SK-MEL-5 (cell line): ENCODE measurements at places on chromosomes 7 and 10.

DNA sequence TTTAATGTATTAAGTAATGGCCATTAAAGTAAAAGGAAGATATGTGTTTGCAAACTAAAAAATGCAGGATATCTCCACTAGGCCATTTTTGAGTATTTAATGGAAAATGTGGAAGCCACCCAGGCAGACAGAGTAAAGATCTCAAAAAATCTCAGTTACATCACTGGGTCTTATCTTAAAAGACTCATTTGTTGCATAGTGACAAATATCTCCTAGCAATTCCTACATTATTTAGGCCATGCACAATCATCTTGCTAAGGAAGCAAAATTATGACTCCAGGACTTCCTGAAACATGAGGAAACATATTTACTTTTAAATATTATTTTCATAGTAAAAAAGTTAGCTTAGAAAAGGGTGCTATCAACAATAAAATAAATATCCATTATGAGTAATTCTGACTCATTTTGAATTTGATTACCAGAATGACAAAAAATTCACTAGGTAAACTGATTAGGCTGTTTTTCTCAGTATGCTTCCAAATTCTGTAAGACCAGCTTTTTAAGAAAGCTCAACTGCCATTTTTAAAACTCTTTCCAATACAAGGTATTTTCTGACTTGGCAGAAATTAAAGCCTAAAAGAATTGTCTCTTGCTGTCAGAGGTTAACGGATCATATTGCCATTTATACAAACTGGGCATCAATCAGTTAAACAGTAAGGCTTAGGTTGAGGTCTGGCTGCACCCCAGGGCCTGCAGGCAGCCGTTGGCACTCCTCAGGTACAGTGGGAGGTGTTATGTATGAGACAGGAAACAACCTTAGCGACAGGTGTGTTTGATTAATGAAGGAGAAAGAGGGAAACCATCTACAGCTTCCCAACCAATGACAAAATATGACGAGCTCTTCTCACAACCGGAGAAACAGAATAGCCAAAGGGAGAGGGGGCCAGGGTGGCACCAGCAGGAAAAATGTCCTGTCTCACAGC is 31.8 kb downstream of the PCLO start:
- no peak for DNase-seq

GRCh38 chr10:76149602-76150138 is 718.2 kb downstream of the LRMDA start:
- no peak for DNase-seq

DNA sequence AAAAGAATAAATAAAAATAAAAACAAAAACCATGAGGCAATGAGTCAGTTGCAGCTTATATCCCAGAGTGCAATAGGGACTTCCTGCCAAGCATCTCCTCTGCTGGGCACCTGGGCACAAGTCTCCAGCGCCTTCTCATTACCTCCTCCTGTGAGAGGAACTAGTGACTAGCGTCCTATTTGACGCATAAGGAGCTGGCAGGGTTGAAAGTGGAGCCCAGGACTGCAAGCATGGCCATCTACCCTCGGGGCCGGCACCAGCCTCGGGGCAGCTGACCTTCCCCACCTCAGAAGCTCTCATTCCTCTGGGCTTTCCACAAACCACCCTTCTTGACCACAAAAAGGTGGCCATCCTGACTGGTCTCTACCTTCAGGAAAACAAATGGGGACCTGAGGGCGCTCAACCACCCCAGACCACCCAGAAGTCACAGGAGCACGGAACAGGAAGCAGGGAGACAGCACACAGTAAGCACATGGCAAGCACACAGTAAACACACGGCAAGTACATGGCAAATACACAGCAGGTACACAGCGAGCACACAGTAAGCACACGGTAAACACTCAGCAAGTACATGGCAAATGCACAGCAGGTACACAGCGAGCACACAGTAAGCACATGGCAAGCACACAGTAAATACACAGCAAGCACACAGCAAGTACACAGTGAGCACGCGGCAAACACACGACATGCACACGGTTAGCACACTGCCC is 19.1 kb downstream of the CTBP2 start:
- DNase-seq: no peak

GRCh38 chr10:91415816-91416215 is 5.7 kb downstream of the HECTD2 start:
- DNase-seq: no peak

DNA sequence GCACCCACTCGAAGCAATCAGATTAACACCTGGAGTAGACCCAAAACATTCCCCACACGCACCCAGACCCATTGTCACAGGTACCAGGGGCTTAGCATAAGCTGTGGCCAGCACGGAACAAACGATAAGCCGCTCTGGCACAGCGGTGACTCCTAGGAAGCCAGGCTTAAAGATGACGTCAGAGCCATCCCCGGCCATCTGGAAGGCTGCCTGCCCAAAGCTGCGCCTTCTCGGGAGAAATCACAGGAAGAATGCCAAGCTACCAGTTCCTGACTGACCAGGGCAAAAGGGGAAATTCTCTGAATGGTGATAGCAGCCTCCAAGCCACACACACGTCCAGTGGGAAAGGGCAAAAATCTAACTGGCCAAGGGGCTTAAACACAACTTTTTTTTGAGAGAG is 13.0 kb upstream of the WIPI2 start:
- no peak for DNase-seq

- no peak for DNase-seq
Observed at GRCh38 chr7:29289156-29290021, 94.8 kb downstream of the CHN2 start.

DNA sequence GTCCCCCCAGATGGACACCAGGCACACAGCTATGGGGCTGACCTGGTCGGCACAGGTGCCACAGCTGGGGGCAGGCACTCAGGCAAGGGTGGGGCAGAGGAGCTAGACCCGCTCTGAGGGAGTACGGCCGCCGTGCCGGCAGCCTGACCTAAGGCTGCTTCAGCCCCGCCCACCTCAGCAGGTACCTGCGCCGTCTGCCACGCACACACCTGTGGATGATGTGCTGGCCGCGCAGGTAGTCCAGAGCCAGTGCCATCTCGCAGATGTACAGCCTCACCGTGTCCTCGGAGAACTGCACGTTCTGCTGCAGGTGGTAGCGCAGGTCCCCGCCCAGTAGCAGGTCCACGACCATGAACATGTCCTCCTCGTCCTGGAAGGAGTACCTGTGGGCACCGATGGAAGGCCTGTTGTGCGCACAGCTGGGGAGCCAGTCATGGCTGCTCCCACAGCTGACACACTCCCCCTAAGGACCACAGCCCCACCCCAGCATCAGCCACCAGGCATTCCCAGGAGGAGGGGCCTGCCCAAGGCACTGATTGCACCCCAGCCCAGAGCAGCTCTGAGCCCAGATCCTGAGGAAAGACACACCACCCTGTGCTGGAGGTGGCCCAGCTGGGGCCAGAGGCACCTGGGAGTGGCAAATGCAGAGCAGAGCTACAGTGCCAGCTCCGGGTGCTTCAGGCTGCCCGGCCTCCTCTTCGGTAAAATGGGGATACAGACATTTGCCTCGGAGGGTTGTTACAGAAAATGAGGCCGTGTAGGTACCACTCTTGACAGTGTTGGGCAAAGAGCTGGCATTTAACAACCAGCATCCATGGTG is 40.0 kb downstream of the DPYSL4 start:
- no peak for DNase-seq

- no peak for DNase-seq
Observed at GRCh38 chr7:28419716-28420115, 7.4 kb downstream of the CREB5 start.

GRCh38 chr10:121236621-121237020 is 361.6 kb downstream of the FGFR2 start:
- DNase-seq: no peak

DNA sequence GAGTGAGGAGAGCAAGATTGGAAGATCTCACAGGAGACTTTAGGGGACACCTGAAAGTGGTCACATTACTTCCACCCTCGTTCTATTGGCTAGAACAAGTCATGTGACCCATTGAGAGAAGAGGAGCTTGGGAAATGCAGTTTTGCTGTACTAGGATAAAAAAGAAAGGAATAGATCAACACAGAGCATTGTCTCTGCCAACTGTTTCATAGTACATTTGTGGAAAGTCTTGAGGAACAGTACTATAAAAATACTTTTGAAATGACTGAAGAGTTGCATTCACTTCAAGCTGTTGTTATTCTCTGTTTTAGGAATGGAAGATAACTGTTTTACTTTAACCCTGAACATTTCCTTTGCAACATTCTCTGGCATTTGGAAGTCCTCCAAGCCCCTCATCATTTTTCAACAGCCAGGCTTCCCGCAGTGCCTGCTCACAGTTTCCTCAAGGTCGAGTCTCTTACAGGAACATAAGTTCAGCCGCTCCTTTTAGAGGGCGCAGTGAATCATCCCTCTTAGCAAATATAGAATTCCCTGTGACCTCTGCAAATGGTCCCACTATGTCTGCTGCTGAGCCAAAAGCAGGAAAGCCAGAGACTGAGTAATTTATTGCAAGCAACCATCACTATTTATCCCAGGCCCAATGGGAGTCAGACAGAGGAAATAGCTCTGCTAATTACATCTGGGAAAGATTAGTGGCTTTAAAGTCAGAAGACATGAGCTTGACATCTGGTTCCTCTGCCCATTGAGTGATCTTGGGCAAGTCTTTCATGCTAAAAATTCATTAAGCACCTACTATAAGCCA is 40.7 kb downstream of the MRPL32 start:
- DNase-seq: no peak

GRCh38 chr7:41492603-41493002 is 210.3 kb downstream of the INHBA start:
- DNase-seq: peak; percentile 24

- no peak for DNase-seq
Observed at GRCh38 chr7:117005449-117005848, 52.1 kb downstream of the ST7 start.

DNA sequence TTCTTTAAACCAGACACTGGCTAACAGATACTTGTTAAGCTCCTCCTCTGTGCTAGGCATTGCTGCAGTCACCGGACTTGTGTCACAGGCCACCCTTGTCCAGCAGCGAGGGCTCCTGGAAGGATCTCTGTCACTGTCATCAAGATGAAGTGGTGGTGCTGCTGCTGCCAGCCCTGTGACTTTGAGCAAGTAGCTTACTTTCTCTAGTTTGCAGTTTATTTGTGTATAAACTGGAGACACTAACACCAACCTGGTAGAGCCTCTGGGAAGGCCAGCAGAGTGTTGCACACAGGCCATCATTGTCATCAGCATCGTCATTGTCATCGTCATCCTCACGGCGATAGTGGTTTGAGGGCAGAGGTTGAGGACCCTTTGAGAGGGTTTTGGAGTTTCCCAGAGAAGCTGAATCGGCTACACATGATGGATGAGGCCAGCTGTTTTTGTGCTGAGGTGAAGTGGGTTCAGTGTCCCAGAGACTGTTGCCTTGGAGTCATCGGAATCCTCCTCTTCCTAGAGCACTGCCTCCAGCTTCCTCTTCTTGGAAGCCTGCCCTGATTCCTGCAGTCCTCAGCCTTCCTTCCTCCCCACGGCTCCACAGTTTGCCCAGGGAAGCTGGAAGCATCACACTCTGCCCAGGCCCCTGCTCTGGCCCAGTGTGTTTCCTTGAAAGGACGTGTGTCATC is 128.4 kb downstream of the GRK5 start:
- DNase-seq: no peak

DNA sequence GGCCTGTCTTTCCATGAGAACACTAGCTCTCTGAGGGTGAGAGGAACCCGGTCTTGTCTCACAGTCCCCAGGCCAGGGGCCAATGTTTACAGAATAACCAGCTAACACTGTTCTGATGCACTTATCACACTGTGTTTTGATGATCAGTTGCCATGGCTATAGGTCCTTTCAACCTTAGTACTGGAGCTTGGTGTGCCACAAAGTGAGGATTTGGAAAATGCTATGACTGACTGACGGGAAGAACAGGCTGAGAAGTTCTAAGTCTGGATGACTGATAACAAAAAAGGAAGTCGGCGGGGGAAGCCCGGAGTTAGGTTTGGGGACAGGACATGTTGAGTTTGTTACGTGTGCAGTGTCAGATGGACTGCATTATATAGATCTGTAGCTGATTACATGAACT is 141.8 kb downstream of the CTTNBP2 start:
- DNase-seq: no peak

DNA sequence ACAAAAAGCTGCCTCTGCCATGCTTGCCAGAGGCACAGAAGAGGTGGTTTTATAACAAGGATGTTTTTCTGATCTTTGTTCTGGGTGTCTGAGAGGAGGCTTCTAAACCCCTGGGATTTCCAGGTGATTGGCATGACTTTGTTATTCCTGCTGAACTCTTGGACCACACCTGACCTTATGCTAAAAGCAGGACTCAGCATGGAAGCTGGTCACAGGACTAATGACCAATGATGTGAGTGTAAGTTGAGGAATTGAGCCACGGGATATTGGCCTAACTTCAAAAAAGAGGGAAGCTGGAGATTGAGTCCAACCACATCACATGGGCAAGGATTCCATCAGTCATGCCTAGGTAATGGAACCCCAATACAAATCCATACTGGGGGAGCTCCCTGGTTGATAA is 437.9 kb downstream of the POM121L12 start:
- no peak for DNase-seq

GRCh38 chr7:40499718-40500117 is 364.9 kb downstream of the SUGCT start:
- DNase-seq: no peak

DNA sequence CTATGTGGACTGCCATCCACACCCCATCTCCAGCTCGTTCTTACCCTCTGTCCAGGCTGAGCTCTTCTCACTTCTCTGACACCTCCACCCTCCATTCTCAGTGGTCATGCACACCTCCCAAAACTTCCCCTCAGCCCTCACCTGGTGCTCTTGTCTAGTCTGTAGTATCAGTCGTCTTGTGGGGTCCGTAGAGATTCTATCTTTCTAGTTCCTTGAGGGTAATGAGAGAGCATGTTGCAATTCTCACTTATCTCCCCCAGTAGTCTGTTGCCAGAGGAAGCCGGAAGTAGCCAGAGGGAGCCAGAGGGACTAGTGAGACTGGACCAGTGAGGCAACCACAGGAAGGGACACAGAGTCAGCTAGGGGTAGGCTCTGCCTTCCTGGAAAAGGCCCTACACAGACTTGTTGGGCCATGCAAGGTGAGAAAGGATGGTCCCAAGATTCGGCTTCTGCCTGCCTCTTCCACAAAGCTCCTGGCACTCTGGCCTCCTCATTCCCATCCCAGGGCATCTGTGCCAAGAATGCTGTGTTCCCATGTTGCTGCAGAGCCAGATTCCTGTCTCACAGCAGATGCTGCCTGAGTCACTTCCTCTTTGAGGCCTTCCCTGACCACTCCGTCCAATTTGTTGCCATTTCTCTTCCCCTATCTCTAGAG is 50.6 kb upstream of the DUSP5 start:
- DNase-seq: no peak

- no peak for DNase-seq
Observed at GRCh38 chr7:138749960-138750359, 47.8 kb upstream of the TMEM213 start.

DNA sequence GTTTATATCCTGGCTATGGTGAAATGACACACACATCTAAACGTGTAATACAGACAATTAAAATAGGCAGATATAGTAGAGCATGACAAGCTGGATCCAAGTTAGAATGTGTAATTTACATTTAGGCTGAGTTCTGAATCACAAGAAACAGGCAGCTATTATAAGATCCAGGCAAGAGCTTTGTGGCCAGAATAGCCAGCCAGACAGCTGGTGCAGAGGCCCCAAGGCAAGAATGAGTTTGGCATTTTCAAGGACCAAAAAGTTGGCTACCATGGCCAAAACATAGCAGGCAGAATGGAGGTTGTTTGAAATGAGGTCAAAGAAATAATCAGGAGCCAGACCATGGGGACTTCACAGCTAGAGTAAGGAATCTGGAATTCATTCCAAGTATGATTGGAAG is 281.7 kb downstream of the MTERF1 start:
- DNase-seq: no peak

- DNase-seq: peak; percentile 63
Observed at GRCh38 chr7:50595491-50596102, 30.4 kb upstream of the DDC start.

- peak; percentile 84 for DNase-seq
Observed at GRCh38 chr7:93902777-93903423, 3.5 kb upstream of the GNGT1 start.
